ENCODE measurements at places on chromosomes 11 and 22. TPM values are rescaled to one million over a fixed set of nuclear protein-coding genes. Genes with fewer than 3 reads are reported as not detected.
A peak's percentile ranks its signal among the peaks of the same experiment; 100 is the strongest.

- no peak for DNase-seq
Measured at GRCh38 chr11:44608991-44609782, 43.7 kb downstream of the CD82 start.

DNA sequence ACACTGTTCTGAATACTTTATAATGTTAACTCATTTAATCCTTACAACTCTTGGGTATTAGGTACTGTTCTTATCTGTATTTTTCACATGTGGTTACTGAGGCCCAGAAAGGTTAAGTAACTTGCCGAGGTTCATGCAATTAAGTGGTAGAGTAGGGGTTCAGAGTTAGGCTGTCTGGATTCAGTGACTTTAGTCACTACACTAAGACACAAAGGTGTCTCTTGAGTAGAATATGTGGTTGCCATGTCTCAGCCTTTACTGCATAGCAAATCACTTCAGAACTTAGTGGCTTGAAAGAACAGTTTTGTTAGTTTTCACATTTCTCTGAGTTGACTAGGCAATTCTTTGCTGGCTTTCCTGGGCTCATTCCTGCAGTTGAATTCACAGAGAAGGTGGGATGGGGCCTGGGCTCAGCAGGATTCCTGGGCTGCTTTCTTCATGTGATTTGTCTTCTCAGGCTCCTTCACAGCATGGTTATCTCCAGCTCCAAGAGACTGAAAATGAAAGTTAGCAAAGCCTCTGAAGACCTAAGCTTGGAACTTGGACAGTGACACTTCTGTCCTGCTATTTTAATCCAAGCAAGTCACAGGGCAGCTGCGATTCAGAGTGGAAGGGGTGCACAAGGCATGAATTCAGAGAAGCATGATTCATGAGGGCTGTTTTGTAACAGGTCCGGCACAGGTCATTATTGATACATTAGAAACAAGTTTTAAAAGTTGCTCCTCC, 68.3 kb downstream of the SPECC1L start:
- no peak for DNase-seq

The ARHGEF17 gene
- total RNA-seq: 31.9 TPM

DNA sequence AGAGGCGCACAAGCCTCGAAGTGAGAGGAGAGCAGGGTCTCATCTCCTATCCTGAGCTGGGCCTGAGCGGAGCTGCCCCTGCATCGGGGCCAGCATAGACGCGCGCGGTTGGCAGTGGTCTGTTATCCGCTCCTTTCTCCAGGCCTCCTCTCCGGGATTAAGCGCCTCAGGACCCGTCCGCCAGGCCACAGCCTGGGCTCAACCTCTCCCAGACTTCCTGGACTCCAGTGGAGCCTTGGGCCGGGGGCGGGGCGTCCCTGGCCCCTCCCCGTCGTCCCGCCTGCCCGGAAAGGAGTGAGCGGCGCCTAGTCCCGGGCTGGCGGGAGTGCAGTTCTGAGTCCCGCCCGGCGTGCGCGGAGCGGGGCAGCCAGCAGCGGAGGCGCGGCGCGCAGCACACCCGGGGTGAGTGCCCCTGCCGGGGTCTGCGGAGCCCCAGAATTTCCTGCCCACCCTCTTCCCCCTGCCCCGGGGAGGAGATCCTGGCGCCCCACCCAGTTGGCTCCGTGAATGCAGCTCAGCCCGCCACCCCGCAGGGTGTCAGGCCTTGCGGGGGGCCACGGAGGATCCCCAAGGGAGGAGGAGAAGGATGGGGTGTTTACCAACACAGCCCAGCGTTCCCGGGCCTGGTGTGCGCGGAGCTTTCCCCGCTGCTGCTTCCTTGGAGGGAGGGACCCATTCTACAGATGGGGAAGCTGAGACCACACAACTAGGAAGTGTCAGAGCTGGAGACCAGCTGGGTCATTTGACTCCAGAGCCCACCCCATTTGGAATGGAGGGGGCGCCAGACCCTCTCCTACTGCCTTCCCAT, at the start of gene TCIRG1:
TCIRG1 (plus strand) TSS at position 308 of the 808 bp plus-strand sequence. CDS start 2,247 bp downstream, outside the sequence.
- DNase-seq: peak; percentile 90

DNA sequence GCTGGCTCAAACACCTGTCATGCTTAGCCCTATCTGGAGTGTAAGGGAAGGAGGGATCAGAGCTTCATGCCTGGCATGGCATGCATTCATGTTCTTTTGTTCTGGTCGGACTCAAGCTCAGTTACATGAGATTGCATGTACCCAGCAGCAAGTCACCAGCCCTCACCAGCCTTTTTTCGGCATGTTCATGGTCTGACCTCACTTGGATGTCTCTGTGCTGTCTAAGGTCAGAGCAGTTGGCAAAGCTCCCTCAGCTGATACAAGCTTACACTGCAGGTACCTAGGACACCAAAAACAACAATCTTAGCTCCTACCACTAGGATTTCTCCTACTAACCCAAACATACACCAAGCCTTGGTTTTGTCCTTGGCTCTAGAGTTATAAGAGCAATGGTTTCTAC, 152.6 kb downstream of the BARX2 start:
- DNase-seq: no peak

The KIF18A gene
- 8.0 TPM for total RNA-seq

The APOC3 gene
- not detected for total RNA-seq

All from HT-29 (cell line).